RPMI7951 (cell line): ENCODE measurements at places on chromosomes 2 and 18. TPM values are rescaled to one million over a fixed set of nuclear protein-coding genes. Genes with fewer than 3 reads are reported as not detected.

- no peak for DNase-seq
Observed at GRCh38 chr18:29436459-29436858, 1259.5 kb upstream of the CDH2 start.

DNA sequence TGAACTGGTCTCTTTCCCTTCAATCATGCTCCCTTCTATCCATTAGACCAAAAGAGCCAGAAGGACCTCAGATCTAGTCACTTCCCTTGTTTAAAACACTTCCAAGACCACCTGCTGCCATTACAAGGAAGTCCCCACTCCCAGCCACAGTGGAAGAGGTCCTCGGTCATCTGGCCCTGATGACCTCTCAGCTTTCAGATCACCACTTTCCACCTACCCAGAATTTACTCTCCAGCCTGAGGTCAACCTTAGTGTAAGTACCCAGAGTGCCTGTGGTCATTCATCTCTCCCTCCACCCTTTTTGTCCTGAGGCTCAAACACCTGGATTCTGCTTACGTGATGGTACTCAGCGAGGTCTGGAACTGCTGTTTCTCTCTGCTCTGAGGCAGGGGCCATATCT, 67.1 kb downstream of the MARCO start:
- no peak for DNase-seq

DNA sequence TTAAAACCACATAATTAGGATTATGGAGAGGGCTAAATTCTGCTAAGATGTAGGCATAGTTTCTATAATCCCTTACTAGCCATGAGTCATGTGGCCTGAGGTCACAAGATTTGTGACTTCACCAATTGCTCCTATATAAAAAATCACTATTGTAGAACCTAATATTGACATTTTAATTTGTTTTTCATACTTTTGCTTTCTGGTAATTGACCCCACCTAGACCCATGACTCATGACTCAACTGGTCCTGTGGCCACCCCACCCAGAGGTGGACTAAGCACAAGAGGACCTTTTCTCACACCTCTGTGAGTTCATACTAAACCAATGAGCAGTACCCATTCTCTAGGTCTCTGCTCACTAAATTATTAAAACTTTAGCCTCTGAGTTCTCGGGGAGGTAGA, 1567.5 kb upstream of the LRRTM1 start:
- no peak for DNase-seq

DNA sequence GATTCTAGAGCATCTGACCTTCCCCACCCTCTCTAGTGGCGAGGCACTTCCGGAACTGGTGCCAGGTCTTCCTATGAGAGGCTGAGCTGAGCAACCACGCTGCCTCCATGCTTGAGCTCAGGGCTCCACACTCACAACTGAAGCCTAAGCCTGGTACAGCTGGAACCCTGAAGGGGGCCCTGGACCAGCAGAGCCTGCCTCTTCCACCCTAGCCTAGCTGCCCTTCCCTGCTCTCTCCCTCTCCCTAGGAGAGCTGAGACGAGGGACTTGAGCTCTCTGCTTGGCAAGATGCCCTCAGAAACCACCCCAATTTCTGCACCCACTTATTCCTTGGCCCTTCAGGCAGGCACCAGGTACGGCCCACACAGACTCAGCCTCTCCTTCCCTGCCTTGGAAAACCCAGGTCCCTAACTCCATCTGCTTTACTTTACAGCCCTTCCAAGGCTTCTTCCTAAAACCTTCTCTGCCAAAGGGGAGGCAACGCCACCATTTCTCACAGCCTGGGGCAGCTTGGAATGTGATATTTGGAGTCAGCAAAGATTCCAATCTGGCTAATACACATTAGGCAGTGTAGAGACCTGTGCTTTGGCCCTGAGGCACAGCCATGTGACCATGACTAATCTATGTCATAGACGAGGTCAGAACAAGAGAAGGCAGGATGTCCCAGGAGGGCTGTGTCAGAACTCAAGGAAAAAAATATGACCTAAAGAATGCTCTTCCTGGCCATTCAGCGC, 18.8 kb downstream of the COX7A2L start:
- peak; percentile 89 for DNase-seq

- DNase-seq: peak; percentile 11
Observed at GRCh38 chr2:156818944-156819343, 382.8 kb downstream of the GPD2 start.

DNA sequence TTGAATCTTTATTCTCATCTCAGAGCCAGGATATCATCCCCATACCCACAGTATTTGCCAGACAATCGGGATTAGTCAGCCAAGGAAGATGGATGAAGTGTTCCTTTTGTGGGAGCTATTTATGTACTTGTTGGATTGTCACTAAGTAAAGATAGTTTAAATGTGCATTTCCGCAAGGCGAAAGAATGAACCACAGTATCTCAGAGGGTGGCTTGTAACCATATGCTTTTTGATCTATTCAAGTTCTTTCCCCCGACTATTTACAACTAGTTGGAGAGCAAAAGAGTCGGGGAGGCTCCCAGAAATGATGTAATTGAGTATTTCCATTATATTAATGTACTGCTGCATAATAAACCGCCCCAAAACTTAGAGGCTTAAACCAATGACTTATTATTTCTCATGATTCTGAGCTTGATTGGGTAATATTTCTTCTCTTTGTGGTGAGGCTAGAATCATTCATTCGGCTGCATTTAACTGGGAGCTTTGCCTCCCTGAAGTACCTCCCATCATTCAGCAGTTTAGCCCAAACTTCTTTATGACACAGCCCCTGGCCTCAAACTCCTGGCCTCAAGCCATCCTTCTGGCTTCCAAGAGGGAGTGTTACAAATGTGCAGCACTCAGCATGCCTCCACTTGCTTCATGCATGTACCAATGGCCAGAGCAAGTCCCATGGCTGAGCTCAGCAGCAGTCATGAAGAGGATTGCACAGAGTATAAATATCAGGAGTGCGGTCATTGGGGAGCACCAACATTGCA, 423.7 kb downstream of the METTL4 start:
- DNase-seq: peak; percentile 79

RFX8 gene
- total RNA-seq: 9.3 and 10.8 TPM in 2 replicates
